ENCODE measurements at places on chromosomes 4 and X. TPM values are rescaled to one million over a fixed set of nuclear protein-coding genes. Genes with fewer than 3 reads are reported as not detected.

ITIH6 gene
- 0.01 TPM for polyA plus RNA-seq

SERTM2 gene
- 0.16 TPM for polyA plus RNA-seq

IL1RAPL1 gene
- polyA plus RNA-seq: 1.4 TPM

TRIM60 gene
- not detected for polyA plus RNA-seq

FOXR2 gene
- not detected for polyA plus RNA-seq

KIAA1210 gene
- 0.06 TPM for polyA plus RNA-seq

TMEM156 gene
- 0.53 TPM for polyA plus RNA-seq

SLC49A3 gene
- polyA plus RNA-seq: 7.9 TPM

Data from urinary bladder (tissue), 4 donors.